ENCODE measurements at places on chromosomes 6 and 20.

DNA sequence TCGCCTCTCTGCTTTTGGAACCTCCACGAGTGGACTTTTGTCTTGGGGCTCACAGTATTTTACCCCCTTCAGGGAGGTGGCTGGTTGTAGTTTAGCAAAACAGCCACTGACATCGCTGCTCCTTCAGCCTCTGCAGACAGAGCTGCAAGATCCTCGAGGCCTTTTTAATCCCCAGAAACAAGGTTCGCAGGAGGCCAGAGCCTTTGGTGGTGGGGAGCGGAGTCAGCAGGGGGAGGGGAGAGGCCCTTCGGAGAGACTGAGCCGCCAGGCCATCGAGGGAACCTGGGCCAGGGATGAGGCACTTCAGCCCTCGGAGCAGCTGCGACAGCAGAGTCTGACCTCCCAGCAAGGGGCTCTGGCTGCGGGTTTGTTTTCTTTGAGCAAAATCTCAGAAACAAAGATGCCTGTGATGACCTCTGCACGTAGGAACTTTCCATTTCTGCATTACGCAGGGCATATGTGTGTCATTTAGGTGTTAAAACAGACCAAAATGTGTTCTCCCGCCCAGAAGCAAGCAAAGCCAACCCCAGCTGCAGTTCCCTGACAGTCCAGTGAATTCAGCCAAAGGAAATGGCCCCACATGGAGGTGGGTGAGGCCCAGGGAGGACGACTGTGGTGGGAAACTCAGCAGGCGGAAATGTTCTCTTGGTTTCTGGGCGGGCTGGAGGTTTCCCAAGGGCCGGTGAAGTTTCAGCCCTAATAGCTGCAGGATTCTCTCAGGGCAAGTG is 171.2 kb upstream of the SULF2 start:
- no peak for DNase-seq

- DNase-seq: no peak
Measured at GRCh38 chr6:163814494-163815364, 400.2 kb downstream of the QKI start.

DNA sequence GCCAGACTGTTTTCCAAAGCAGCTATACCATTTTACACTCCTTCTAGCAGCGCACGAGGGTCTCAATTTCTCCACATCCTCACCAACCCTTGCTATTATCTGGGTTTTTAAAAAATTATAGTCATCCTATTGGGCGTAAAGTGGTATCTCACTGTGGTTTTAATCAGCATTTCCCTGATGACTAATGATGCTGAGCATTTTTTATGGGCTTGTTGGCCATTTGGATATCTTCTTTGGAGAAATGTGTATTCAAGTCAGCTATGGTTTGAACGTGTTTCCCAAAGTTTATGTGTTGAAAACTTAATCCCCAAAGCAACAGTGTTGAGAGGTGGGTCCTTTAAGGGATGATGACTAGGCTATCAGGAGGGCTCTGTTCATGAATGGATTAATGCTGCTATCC is 6.7 kb downstream of the MCUR1 start:
- DNase-seq: no peak

- no peak for DNase-seq
Measured at GRCh38 chr6:127202676-127203075, 64.0 kb upstream of the RNF146 start.

DNA sequence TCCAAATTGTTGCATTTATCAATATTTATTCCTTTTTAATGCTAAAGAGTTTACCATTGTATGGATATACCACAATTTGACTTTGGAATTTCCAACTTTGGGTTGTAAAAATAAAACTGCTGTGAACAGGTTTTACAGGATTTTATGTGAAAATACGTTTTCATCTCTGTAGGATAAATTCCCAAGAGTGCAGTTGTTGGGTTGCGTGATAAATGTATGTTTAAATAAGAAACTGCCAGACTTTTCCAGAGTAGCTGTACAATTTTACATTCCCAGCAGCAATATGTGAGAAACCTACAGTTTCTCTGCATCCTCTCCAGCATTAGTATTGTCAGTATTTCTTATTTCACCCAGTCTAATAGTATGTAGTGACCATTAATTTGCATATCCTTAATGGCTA is 12.6 kb downstream of the TAB2 start:
- no peak for DNase-seq
